MCF 10A (cell line): ENCODE measurements at places on chromosomes 6 and 20. TPM values are rescaled to one million over a fixed set of nuclear protein-coding genes. Genes with fewer than 3 reads are reported as not detected.

DNA sequence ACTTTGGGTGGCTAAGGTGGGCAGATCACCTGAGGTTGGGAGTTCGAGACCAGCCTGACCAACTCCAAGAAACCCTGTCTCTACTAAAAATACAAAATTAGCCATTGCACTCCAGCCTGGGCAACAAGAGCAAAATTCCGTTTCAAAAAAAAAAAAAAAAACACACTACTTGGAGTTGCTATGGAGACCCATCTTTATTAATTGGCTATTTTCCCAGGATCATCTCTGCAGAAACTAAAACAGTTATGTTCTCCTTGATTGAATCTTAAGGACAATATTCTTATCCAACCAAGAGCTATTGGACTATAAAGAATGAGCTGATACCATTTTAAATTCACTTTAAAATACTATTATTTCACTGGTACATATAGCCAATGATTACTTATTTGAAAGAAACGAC is 14.7 kb downstream of the AKIRIN2 start:
- H3K36me3 ChIP-seq: peaks cover 6% of the 10 kb centered on the region
- DNase-seq: no peak
- H3K4me3 ChIP-seq: no peak overlapping the region
- H3K27ac ChIP-seq: peak overlapping the region; percentile 35
- no peaks in the 10 kb centered on the region for H3K27me3 ChIP-seq

Gene C20orf144
- total RNA-seq: 0.12 and 0.21 TPM in 2 replicates

Gene PGC
- total RNA-seq: not detected in 2 replicates

Gene ME1
- 16.7 and 17.8 TPM in 2 replicates for total RNA-seq
